ENCODE measurements at places on chromosomes 6 and 20.

DNA sequence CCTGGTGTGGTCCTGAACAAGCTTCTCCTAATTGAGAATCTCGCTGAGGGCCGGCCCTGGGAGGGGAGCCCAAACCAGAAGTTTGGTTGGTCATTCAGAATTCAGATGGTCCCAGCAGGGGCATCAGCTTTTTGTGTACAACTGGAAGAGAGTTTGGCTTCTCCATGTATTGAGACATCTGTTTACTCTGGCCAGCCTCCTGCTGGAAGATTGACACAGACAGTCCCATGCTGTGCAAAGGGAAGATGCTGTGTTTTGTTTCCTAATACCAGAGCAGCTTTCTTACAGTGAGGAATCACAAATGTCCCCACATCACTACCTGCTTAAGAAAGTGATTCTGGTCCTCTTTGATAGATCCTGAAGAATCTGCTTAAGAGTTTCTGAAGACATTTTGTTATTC lies 97.8 kb downstream of the PLEKHG1 start:
- DNase-seq = no peak

DNA sequence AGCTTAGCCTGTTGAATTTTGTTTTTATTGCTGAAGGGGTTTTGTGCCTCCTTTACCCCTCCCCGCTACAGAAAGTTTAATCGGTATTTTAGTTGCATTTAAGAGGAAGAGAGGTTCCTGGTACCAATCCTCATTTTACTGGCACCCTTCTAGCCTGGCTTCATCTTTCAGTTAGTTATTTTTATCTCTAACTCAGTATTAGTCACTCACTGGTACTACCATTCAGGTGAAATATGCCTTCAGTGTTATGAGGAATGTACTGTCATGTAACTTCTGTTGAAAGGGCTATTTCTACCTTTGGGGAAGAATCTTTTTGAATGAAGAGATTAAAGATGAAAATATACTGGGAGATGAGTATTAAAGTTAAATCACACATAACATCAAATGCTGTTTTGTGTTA lies 211.8 kb downstream of the CDKAL1 start:
- no peak for DNase-seq

GRCh38 chr20:37382482-37383120 lies 36.7 kb downstream of the SRC start:
- DNase-seq = no peak

DNA sequence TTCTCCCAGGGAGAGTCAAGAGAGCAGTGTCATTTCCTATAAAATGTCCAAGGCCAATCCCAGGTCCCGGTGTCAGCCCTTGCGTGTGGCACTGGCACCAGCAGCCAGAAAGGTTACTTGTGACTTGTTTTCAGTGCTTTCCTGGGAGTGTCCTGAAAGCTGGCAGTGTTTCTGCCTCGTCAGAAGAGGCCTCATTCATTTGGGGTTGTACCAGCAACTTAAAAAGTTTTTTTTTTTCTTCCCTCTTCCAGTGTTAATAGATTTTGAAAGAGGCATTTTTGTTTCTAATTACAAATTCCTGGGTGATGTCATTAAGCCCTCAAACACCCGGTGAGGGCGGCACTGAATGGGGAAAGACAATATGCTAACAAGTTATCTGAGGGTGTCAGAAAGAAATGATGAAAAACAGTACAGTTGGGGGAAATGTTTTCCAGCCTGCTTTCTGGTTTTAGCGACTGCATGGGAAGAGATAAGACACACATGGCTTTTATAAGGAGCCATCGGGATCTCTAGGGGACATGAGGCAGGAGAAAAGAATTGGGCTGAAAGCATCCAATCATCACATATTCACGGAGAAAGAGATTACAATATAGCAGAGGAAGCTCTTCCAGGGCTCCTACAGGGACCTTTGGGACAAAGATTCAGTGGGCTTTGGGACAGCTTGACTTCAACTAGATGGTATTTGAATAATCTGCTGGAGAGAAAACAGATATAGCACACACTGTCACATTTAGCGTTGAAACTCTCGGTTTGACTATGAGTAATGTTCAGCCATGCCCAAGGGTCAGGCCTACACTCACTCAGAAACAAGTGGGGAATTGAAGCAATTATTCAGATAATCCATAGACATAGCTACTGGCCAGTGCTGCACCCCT lies 153.0 kb downstream of the BCAS1 start:
- no peak for DNase-seq

- DNase-seq = no peak
These were observed 96.6 kb downstream of the YTHDF1 start for GRCh38 chr20:63119121-63119962.

DNA sequence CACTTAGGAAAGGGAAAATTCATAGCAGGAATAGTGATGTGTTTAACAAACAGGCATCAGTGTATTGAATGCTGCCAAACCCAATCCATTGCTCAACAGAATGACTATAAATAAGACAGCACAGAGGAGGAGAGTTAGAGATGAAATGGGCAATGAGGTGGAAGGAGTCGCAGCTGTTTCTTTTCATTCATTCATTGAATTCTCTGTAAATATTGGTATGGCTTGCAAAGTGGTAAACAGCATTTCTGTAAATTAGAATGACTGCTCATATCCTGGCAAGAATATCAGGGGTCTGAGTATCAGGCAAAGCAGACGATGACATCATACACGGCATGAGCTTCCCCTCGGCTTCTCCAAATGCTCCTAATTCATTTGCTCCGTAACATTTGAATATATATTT lies 703.6 kb upstream of the SLC35B3 start:
- no peak for DNase-seq

GRCh38 chr20:34546751-34547181 lies 11.8 kb upstream of the MAP1LC3A start:
- no peak for DNase-seq

- no peak for DNase-seq
These were observed 6.5 kb upstream of the USP45 start for GRCh38 chr6:99521633-99522151.

DNA sequence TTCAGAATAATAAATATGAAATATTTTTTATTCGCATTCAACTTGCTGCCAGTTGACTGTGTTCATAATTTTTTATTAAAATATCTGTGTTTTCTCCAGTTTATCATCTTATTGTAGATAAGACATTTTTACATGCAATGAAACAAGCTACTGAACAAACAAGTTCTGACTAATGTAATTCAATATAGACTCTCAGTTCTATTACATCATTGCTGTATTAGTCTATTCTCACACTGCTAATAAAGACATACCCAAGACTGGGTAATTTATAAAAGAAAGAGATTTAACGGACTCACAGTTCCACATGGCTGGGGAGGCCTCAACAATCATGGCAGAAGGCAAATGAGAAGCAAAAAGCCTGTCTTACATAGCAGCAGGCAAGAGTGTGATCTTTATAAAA lies 1357.7 kb upstream of the CITED2 start:
- no peak for DNase-seq

DNA sequence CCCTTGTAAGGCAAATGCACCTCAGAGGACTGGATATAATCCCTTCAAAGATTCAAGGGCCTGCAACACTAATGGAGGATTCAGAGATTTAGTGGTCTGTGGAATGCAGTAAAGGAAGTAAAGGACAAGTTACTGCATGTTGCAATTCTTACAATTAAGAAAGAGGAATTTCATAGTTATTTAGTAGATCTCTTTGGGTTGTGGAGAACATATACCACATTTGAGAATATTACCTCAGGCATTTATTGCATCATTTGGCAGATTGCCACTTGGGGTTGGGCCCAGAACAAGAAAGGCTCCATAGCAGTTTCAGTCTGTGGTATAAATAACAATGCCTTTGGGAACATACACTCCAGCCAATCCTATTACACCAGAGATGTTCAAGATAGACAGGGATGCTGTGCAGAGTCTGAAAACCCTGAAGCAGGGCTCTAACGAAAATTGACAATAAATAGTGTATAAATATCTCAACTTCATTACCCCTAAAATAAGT lies 20.9 kb upstream of the EPM2A start:
- DNase-seq = no peak

DNA sequence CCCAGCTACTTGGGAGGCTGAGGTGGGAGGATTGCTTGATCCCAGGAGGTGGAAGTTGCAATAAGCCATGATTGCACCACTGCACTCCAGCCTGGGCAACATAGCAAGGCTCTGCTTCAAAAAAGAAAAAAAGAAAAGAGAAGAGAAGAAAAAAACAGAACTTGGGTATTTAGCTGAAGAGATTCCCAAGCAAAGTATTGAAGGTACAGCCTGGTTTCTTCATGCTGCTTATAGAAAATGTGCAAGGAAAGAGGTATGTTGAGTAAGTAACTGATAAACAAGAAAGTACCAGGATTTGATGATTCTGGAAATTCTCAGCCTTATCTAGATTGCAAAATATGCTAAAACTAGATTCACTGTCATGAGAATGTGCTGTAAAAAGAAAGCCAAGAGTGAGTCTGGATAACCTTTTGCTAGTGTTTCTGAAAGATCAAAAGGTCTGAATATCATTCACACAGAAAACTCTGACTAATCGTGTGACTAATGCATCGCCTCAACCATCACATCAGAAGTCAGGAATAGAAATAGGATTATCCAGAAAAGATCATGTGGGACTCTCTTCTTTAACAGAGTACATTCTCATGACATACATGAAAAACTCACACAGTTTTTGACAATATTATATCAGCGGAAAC lies 32.4 kb upstream of the NOP56 start:
- DNase-seq = no peak

DNA sequence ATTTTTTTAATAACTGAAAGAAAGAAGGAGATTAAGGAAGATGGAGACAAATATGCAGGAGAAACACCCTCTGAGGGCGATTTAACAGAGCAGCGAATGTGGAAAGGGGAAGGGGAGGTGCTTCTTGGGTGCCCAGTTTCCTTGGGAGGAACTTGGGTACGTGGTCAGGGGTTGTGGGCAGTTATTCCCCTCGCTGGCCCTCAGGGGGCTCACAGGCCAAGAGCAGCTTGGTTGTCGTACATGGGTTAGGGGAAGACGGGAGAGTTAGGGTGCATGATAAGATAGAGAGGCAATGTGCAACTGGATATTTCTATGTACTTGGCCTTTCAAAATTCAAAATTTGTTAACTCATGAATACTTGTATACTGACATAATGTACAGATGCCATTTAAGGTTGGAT lies 7.0 kb upstream of the TUBB2A start:
- no peak for DNase-seq

GRCh38 chr20:11180186-11180585 lies 506.4 kb upstream of the JAG1 start:
- DNase-seq = no peak

DNA sequence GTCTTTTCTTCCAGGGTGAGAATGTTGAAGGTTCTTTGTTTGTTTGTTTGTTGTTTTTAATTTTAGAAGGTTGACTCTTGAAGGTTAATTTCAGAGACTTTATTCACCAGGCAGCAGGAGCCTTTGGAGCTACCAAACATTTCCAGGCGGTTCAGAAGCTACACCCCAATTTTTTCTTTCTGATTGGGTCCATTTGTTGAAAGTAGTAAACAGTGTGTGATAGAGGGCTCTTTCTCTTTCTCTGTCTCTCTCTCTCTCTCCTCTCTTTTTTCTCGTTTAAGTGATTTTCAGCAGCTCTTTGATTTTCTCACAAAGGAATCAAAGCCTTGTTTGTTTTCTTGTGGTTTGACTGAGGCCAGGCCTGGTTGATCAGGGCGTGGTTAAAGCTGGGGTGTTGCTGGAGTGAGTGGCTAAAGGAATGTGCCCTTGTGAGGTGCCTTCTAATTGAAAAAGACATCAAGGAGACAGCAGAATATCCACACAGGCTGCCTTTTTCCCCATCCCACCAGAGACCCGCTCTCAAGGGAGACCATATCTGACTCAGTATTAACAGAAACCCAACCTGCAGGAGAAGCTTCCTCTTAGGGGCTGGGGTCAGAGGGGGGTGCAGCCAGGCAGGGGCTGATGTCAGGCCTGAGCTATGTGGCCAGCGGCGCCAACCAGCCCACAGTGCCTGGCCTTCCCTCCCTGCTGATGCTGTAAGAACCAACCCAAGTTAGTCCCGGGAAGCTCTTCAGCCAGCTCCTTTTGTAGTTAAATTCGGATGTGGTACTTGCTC lies 40.4 kb upstream of the NAA20 start:
- no peak for DNase-seq

DNA sequence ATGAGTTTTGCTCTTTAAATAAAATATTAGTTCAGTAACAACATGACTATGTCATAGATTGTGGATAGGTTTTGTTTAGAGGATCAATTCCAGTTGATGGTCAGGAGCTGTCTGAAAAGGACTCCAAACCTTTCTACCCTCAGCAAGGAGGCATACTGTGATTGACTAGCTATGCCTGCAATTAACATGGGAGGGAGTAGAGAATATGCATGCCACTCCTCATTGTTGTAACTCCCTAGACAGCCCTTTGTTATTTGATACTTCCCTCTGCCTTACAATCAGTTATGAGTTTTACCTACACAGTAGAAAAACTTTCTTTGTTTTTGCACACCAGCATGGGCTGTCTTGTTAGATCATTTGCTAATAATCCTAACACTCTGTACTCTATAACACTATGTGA lies 1418.5 kb downstream of the KHDRBS2 start:
- no peak for DNase-seq

- DNase-seq = no peak
These were observed 6.7 kb downstream of the MCUR1 start for GRCh38 chr6:13807696-13808095.

- no peak for DNase-seq
These were observed 560.5 kb downstream of the HAO1 start for GRCh38 chr20:7379621-7380220.

DNA sequence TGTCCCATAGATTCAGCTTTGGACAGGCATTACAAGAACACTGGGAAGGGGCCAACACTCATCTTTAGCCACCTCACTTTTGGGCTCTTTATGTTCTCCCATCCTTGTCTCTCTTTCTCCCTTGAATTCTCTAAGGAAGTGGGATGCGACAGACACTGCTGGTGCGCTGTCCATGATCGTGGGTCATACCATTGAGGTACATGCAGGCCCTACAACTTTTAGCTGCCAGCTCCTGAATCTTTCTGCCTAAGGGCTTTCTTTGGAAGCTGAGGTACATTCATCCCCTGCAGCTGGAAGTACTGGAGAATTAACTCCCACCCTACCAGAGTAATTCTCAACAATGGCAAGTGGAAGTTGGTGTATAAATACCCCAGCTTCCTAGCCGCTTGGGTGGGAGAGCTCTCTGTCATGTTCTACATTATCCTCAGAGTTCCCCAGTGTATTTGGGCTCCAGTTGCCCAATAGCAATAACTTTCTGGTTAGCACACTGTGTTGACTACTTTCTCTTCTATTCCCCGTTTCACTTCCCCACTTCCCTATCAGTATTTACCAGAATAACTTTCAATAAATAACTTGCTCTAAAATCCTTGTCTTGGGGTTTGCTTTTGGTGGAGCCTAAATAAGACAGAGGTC lies 309.4 kb upstream of the RNF24 start:
- DNase-seq = no peak

- no peak for DNase-seq
These were observed 25.4 kb upstream of the CCN5 start for GRCh38 chr20:44689809-44690208.

DNA sequence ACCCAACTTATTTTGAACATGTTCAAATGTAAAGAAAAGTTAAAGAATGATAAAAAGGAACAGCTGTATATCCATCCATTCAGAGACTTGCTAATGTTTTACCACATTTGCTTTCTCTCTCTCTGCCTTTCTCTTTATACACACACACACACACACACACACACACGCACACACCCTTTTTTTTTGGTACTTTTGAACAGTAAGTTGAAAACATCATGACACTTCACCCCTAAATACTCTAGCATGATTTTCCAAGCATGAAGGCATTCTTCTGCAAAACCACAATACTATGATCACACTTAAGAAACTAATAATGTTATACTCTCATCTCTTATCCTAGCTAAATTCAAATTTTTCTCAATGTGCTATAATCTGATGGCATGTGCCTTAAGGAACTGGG lies 192.3 kb downstream of the UTRN start:
- DNase-seq = no peak

GRCh38 chr6:6612308-6612707 lies 23.8 kb downstream of the LY86 start:
- DNase-seq = no peak

GRCh38 chr6:163984124-163984936 lies 569.8 kb downstream of the QKI start:
- no peak for DNase-seq

Data from SIG-M5 (cell line).